Mucosa of gallbladder (tissue), 1 donor: ENCODE measurements at places on chromosomes 5 and 9. TPM values are rescaled to one million over a fixed set of nuclear protein-coding genes. Genes with fewer than 3 reads are reported as not detected.

Gene PCDHB10
- total RNA-seq, result 2.5 TPM

DNA sequence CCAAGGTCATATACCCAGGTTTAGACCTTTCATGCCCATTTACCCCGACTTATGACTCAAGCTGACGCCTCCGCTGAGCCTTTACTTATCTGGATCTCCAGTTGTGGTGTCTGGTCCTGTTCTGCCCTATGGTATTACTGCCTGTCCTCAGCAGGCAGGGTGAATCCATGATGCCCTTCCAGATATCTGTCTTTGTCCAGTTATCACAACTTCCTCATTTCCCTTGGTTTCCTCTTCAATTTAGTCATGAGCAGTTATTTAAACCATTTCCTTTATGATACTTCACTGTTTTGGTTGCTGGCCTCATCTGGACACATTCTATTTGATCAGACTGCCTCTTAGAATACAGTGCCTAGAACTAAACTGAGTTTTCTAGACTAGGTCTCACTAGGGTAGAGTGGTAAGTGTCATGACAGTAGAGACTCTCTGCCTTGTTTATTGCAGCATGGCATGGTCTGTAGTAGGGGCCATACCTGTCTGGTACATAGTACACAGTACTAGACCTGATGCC, 93.3 kb downstream of the MELK start:
- DNase-seq, result no peak

DNA sequence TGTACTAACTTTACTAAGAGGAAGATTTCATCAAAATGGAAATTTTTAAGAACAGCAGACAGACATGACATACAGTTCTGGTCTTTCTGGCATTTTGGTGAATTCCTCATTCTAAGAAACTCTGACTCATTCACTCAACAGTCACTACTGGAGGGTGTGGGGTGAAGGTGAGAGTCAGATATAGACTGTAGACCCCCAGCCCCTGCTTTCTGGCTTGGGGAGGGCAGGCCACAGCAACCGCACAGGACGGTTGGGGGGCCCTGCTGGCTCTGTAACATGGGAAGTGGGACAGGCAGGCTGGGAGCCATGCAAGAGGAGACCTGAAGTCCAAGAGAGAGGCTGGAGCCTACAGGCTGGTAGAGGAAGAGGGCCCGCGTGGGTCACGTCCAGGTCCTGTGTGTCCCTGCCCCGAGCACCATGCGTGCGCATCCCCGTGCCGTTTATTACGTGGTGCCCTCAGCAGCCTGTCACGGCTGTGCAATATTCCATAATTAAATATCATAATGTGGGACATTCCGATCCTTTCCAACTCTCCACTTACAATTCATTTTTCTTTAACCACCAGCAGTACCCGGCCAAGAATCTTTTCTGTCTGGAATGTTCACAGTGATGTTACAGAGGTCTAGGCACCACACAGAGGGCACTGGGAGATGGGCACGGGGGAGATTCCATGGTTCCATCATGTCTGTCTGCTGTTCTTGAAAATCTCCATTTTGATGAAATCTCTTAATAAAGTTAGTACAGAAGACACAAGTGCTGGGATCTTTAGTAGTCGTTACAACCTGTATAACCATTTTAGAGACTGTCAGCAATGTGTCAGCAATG, 75.5 kb downstream of the SEMA4D start:
- no peak for DNase-seq

Gene RLN2
- not detected for total RNA-seq

DNA sequence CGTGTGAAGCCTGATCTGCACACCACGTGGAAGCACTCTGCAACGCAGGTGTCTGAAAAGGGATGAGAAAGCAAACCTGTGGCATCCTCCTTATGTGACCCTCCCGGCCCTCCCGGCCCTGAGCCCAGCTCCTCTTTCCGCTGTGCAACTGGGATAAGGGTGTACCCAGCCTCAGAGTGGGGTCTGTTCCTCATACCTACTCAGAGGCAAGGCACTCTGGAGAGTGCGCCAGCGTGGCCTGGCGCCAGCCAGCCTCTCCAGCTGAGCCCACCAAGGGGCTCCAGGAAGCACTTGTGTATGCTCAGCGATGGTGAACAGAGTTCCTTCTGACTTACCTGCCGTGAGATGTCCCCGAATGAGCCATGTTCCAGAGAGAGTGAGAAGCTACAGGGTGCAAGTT, 102.8 kb downstream of the IRX1 start:
- no peak for DNase-seq

DNA sequence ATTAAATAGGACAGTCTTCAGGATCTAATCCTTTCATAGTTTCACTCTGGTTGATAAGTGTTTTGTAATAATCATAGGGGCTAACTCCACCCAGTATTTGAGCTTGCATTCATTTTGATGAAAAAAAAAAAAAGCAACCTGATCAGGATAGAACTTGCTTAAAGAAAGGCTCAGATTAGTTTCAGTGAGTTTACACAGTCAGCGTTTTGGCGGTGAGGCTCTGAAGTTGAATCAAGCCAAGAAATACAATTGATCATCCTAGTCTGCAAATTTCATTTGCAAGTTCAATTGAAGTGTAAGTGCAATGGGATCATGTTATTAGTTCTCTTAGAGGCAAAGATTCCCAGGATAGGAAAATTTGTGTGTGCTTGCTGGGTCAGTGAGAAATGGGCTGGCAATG, 159.7 kb upstream of the ELL2 start:
- no peak for DNase-seq

Gene MAPKAP1
- total RNA-seq, result 63.4 TPM
